ENCODE measurements at places on chromosomes 4 and X.

DNA sequence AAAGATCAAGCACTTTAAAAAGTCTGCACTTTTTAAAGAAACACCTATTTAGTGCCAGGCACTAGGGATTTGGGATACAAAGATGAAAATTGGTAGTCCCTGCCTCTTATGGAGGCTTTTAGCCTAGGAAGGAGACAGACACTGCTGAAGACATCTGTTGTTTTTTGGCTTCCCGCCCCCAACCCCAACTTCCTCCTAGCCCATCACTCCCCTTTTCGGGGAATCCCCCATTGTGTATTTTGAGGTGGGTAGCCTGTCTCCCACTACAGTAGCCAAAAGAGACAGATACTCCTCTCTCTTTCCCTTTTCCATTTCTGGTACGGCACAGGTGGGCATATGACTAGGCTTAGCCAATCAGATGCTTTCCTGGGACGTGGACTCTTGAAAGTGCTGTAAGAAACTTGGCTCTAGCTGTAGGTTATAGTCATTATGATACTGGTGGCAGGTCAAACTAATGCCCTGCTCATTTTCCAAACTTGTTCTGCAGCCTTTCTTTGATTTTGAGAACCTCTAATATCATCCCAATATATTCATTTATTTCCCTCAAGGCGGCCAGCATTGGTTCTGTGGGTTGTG lies 194.6 kb upstream of the RBPJ start:
- no peaks in the 10 kb centered on the region for H3K36me3 ChIP-seq
- H3K27me3 ChIP-seq: no peaks in the 10 kb centered on the region
- H3K4me1 ChIP-seq: peaks cover 11% of the 10 kb centered on the region
- no peak overlapping the region for H3K4me3 ChIP-seq
- no peak overlapping the region for H3K27ac ChIP-seq

DNA sequence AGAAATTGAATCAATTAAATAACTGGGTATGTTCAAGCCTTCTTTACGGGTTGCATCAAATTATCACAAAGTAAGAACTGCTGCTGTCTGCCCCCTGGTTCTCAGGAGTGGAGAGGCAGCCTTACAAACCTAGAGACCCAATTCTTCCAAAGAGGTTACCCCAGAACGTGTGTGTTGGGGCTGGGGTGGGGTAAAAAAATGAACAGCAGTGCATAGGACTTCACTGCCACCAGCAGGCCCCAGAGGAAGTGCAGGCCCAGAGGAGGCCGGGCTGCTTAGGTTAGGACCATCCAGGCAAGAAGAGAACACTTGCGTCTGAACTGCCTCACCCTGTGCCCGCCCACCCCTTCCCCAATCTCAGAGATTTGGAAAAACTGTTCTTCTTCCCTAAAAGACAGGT lies 1.5 kb upstream of the NWD2 start:
- peaks cover 8% of the 10 kb centered on the region for H3K4me1 ChIP-seq
- H3K27me3 ChIP-seq: no peaks in the 10 kb centered on the region
- no peak overlapping the region for H3K4me3 ChIP-seq

- no peak overlapping the region for H3K4me3 ChIP-seq
- no peak overlapping the region for H3K27ac ChIP-seq
- no peaks in the 10 kb centered on the region for H3K27me3 ChIP-seq
- DNase-seq: no peak
- no peaks in the 10 kb centered on the region for H3K36me3 ChIP-seq
Measured at GRCh38 chr4:71446479-71447081, 107.8 kb downstream of the SLC4A4 start.

- H3K4me3 ChIP-seq: no peak overlapping the region
- DNase-seq: no peak
- no peaks in the 10 kb centered on the region for H3K36me3 ChIP-seq
- peaks cover 8% of the 10 kb centered on the region for H3K4me1 ChIP-seq
- no peaks in the 10 kb centered on the region for H3K27me3 ChIP-seq
Measured at GRCh38 chr4:99468889-99469288, 33.7 kb upstream of the ADH7 start.

- no peak overlapping the region for H3K27ac ChIP-seq
- no peaks in the 10 kb centered on the region for H3K27me3 ChIP-seq
- no peak overlapping the region for H3K4me3 ChIP-seq
- peaks cover 18% of the 10 kb centered on the region for H3K4me1 ChIP-seq
Measured at GRCh38 chr4:140342620-140343019, 30.8 kb upstream of the SCOC start.

DNA sequence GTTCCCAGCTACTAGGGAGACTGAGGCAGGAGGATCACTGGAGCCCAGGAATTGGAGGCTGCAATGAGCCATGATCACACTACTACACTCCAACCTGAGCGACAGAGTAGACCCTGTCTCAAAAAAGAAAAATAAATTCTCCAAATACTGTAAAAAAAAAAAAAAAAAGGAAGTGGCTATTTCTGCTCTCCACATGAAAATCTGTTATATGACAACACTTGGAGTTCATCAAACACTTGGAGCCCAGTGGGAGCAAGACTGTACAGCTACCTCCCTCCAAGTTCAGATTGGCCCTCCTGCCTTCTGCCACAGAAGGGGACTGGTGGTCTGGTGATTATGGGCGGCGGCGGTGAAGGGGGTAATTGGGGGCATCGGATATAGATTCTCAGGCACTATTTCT lies 9.0 kb upstream of the CLDN34 start:
- DNase-seq: no peak
- no peaks in the 10 kb centered on the region for H3K27me3 ChIP-seq
- H3K4me1 ChIP-seq: no peaks in the 10 kb centered on the region
- H3K4me3 ChIP-seq: no peak overlapping the region

GRCh38 chr4:152729466-152729865 lies 49.7 kb upstream of the TMEM154 start:
- H3K4me3 ChIP-seq: no peak overlapping the region
- H3K27ac ChIP-seq: no peak overlapping the region

DNA sequence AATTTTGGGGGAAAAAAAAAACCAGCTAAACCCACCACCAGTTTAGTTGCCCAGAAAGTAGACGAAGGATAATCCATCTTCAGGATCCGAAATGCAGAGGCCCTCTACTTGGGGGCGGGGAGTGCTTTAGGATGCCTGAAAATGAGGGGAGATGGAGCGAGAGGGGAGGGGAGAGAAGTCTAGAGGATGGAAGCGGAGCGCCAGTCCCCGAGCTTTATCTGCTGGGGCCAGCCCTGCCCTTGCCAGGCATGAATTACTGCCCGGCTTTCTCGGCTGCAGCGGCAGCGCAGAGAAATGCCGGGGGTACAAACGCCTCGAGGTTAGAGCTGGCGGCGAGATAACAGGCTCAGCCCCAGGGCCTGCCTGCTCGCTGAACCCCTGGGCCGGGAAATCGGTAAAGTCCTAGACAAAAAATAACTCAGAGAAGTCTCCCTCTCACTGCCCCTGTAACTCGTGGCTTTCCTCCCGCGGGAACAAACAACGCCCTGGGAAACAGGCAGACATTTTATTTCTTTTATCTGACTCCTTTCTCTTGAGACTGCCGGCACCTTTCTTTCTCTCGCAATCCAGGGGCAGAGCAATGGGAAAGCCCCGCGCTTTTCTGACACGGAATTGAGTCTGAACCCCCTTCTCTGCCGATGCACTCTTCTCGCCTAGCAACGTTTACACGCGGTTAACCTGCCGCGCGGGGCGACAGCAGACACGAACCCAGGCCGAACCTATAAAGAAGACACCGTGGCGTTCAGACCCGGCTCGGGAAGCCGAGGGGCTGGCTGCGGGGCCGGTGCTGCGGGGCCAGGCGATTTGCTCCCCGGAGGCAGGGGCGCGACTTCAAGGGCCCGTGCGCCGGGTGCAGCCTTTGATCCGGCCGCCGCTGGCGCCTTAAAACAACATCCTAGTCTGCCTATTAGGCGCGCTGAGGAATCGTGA lies 3.1 kb upstream of the MSX1 start:
- H3K4me1 ChIP-seq: peaks cover 12% of the 10 kb centered on the region
- peaks cover 64% of the 10 kb centered on the region for H3K27me3 ChIP-seq
- no peak overlapping the region for H3K27ac ChIP-seq
- DNase-seq: peak; percentile 4

DNA sequence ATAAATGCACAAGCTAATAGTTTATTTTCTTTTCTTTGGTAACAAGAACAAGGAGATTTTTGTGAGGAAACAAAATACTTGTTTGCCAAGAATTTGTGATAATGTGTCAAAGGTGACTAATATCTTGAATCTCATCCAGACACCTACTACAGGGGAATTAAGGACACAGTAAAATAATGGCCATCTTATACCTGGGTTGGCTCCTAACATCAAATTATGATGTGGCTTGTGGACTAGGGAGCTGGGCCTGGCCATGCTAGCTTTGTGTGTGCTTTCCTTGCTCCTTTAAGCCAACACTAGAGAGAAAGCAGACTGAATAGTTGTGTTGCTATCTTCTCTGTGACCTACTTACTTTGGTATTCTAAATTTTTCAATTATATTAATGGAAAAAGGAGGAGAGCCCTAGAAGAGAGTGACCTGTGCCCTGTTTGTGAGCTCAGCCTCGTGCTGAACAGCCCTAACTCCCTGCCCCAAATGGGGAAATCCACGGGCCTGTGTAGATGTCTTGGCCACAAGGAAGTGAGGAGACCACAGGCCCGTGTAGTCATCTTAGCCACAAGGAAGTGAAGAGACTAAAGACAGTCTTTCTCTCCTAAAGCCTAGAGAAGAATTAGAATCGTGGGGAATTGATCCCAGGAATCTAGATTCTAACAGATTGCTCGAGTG lies 23.3 kb downstream of the ARHGAP24 start:
- H3K36me3 ChIP-seq: no peaks in the 10 kb centered on the region
- DNase-seq: peak; percentile 50
- peak overlapping the region; percentile 42 for H3K27ac ChIP-seq
- H3K4me3 ChIP-seq: no peak overlapping the region

DNA sequence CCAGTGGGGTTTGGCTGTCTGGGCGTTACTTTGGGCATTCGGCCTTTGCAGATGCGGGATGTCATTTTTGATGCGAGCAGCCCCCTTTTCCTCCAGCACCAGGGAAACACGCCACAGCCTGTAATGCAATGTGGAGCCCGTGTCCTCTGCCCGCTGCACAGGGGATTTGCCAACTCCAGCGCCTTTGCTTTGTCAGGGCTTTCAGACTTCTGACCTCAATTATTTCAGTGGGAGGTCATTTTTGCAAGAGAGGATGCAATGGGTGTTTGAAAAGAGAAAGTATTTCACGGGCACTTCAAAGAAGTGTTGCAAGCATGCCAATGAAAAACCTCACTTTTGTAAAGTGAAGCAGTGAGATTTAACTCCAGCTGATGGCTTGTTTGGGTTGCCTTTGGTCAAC lies 11.5 kb downstream of the CLCN4 start:
- DNase-seq: no peak
- no peaks in the 10 kb centered on the region for H3K27me3 ChIP-seq
- H3K36me3 ChIP-seq: no peaks in the 10 kb centered on the region
- no peak overlapping the region for H3K27ac ChIP-seq
- H3K4me3 ChIP-seq: no peak overlapping the region
